ENCODE measurements at places on chromosomes 4 and X.

DNA sequence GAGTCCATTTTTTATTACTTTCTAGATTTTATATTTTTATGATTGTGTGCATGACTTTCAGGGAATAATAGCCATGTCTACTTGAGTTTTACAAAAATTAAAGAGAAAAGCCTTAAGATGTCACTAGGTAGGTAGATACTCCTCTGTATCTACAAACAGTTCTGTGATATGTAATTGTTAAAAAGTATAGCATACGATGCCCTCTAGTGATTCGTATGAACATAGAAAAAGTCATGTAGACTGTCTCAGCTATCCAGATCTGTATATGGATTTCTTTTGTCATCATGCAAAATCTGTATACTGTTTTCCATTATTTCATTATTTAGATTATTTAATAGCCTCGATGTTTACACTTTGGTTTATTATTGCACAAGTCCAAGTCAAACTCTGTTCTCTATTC lies 856.6 kb downstream of the CENPC start:
- DNase-seq: no peak

DNA sequence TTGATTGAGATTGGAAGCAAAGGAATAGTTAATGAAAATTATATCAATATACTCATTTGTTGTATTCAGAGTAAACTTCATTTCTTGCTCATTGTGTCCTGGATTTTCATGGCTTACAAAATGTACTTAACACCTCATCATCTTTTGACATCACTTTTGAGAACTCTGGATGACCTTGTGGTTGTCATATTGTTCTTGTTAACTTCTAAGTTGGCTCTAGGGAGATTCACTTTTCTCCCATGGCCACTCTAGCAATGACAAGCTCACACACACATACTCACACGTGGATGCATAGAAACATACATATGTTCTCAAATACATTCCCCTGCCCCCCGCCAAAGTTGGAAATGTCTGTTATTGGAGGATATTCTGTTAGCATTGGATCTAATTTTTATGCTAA lies 15.3 kb downstream of the PHEX start:
- DNase-seq: no peak

DNA sequence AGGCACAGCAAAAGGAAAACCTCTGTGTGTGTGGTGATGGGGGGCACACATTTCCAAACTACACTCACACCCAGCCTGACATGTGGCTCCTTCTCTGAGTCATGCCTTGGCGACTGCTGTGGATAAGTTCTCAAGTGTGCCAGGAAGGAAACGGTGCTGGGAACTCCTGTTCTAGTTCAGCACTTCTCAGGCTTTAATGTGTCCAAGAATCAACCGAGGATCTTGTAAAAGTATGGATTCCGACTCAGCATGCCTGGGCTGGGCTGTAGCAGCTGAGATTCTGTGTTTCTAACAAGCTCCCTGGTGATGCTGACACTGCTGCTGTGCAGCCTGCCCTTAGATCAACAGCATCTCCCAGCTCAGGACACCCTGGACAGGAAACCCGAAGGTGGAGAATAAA lies 20.2 kb downstream of the CLNK start:
- DNase-seq: no peak

GRCh38 chr4:74555231-74555630 lies 110.3 kb downstream of the AREG start:
- no peak for DNase-seq

- no peak for DNase-seq
Measured at GRCh38 chr4:86326400-86326799, 33.5 kb downstream of the MAPK10 start.

GRCh38 chr4:16807355-16807754 lies 91.1 kb downstream of the LDB2 start:
- no peak for DNase-seq

- no peak for DNase-seq
Measured at GRCh38 chr4:144580430-144580829, 65.5 kb upstream of the HHIP start.

DNA sequence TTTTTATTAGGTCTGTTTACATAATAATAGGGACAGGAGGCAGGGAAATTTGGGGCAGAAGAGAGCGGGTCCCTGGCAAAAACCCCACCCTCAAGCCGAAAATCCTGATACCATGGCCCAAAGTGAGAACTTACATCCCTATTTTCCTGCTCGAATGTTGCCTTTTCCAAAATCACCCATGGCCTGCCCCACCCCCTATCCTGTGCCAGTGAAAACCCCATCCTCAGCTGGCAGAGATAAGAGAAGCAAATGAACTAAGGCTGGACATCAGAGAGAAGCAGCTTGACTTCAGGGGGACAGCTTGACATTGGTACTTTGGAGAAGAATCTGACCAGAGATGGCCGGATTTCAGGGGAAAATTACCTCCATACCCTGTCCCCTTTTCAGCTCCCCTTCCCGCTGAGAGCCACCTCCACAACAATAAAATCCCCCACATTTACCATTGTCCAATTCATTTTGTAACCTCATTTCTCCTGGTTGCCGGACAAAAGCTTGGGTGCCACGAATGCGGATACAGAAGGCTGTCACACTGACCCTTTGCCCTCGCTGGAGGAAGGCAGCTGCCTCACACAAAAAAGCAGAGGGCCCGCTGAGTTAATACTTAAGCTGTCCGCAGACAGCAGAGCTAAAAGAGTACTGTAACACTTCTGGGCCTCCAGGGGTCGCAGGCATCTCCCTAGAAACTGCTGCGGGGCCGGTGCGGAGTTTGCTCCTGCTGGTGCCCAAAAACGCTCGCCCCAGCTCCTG lies 196.2 kb downstream of the SNCA start:
- DNase-seq: no peak

GRCh38 chr4:8152865-8153257 lies 5.8 kb downstream of the ABLIM2 start:
- DNase-seq: no peak

DNA sequence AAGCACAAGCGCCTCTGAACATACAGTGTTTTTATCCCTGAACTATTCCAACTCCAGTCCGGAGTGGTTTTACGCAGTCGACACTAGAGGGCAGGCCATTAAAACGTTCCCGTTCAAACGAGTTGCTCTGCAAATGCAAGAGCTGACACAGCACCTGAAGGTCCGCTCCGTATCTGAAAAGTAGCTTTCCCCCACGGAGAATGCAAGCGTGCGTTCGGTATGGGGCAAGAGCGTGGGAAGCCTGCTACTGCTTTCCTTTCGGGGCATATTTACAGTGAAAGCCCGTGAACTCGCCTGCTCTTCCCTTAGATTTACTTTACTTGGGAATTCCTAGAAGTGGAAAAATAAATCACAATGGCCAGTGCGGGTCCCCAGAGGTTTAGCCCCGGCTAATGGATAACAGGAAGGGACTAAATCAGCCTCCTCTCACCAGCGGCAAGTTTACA lies 190.8 kb downstream of the TSPAN5 start:
- DNase-seq: peak; percentile 78

DNA sequence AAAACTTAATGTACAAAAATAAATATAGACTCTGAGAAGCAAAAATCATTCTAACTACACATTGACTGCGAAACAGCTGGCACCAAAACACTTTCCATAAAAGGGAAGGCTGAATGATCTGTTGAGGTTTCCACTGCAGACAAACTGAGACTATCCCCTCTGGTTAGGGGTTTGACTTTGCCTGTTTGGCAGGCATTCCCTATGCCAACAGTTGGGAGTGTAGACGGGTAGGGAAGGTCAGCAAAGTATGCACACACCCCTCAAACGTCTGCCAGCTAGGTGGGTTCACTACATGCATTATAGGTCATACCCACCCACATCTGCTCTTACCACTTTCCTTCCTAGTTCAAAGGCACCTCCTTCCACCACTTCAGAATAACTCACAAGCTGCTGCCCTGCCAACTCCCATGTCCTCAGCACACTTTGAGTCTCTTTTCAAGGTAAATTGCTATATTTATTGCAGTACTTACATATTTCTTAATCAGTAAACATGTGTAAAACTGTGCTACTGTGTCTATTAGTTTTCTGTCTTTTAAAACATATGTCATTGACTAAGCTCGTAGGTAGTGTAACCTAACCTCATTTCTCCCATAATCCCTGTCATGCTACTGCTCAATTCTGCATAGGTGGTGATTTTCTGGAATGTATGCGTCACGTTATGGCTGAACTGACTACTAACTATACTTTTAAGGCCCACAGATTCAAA lies 12.4 kb downstream of the CTSO start:
- DNase-seq: no peak

- DNase-seq: no peak
Measured at GRCh38 chr4:21507439-21507838, 441.1 kb downstream of the KCNIP4 start.

DNA sequence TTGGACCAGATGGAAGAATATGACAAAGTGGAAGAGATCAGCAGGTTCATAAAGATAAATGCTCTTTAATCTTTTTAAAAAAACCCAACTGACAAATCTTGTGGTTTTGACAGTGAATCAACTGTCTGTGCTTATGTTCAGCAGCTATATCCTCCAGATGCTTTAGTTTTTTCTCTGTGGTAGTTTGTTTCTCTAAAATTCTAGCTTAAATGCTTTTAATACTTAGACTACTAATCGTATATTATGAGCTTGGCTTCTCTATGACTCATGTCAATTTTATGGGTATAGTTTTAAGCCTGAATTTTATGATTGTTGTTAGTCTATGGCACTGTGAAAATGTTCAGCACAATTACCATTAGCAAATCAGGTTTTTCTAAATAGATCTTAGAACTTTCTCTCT lies 12.9 kb downstream of the HHIP start:
- no peak for DNase-seq

GRCh38 chr4:151753056-151753455 lies 7.8 kb downstream of the GATB start:
- DNase-seq: no peak

- no peak for DNase-seq
Measured at GRCh38 chr4:76373919-76374552, 46.9 kb downstream of the CCDC158 start.

- no peak for DNase-seq
Measured at GRCh38 chr4:126241634-126242033, 926.9 kb downstream of the FAT4 start.

All from inflammatory macrophage treated with lipopolysaccharide for 4 hours (primary cell).